CD4-positive, alpha-beta T cell treated with Interleukin-17A for 1 hour (primary cell): ENCODE measurements at places on chromosomes 7 and 10.

- no peak for DNase-seq
These were observed 117.9 kb downstream of the TEX36 start for GRCh38 chr10:125565046-125565445.

GRCh38 chr10:86162696-86163400 lies 203.7 kb downstream of the GRID1 start:
- DNase-seq, result no peak

DNA sequence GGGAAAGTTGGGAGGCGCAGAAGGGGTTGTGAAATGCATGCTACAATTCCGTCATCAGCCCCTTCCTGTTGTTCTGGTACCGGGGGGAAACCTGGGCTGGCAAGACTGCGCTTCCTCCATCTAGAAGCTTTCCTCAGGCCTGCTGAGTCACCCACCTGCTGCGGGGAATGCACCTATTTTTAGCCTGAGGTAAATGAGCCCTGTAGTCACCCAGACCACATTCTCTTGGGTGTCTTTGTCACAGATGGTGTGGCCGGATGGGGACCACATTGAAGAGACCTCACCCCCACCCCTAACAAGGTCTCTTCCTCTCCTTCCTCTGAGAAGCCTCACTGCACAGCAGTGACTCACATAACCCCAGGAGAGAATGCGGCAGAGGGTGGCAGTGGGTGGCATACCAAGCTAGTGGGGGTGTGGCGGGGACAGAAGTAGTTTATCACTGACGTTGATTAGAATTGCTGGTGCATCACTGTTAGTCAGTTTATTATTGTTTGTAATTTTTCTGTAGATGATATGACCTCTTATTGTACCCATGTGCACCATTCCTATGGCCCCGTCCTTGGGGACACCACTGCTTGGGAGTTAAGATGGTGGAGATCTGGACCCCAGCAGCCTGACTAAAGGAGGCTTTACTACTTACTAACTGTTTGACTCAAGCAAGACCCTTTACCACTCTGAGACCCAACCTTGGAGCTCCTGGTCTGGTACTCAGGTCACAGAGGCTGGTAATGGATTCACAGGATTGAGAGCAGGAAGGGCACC lies 83.0 kb upstream of the DUSP5 start:
- DNase-seq, result peak; percentile 94

DNA sequence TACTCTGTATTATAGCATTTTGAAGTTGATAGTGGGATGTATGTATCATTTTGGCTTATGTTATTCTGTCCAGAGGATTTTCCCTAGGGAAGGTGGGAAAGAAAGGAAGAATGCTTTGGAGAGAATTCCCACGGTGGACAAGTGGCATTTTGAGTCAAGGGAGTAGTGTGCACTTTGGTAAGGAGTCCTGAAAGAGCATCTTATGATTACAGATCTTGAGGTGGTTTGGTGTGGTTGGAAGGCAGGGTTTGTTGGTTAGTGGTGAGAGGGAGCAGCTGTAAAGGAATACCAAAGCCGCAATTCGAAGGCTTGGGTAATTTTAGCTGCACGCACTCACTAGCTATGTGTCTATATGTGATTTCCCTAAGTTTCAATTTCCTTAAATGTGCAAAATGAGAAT lies 16.1 kb downstream of the CCSER2 start:
- DNase-seq, result no peak

GRCh38 chr10:70312972-70313371 lies 29.2 kb upstream of the NPFFR1 start:
- no peak for DNase-seq

DNA sequence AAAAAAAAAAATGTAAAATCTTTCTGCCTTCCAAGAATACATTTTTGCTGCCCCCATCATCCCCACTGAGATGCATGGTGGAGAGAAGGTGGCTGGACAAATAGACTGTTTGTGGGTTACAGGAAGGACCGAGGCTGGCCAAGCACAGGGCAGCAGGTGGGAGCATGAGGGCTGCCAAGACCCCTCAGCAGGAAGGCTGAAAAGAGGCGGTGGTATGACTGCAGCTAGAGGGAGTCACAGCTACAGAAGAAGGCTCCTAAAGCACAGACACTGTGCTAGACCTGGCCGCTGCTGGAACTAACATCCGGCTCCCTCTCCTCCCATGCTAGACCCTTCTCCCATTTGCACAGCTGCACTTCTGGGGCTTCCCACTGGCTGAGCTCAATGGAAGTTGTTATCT lies 289.6 kb downstream of the TCERG1L start:
- no peak for DNase-seq

GRCh38 chr10:97754726-97755125 lies 17.1 kb downstream of the SFRP5 start:
- no peak for DNase-seq

DNA sequence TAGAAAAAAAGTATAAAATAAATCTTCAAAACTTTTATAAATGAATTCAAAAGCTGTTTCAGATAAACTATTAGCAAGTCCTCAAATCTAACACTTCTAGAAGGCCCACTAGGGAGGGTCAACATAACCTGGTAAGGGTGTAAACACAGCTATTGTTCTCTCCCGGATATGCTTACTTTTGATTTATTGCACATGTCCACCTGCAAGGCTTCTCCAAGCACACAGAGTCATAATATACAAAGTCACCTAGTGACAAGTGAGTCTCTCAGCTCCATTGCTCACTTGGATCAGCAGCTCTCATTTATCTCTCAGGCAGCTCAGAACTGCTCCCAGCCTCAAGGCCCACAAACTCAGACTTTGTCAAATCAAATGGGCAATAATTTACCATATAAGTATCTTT lies 44.0 kb upstream of the COL1A2 start:
- no peak for DNase-seq

- DNase-seq, result no peak
These were observed 272.1 kb downstream of the GATA3 start for GRCh38 chr10:8326396-8327139.

GRCh38 chr7:27344471-27344870 lies 101.9 kb downstream of the EVX1 start:
- no peak for DNase-seq

DNA sequence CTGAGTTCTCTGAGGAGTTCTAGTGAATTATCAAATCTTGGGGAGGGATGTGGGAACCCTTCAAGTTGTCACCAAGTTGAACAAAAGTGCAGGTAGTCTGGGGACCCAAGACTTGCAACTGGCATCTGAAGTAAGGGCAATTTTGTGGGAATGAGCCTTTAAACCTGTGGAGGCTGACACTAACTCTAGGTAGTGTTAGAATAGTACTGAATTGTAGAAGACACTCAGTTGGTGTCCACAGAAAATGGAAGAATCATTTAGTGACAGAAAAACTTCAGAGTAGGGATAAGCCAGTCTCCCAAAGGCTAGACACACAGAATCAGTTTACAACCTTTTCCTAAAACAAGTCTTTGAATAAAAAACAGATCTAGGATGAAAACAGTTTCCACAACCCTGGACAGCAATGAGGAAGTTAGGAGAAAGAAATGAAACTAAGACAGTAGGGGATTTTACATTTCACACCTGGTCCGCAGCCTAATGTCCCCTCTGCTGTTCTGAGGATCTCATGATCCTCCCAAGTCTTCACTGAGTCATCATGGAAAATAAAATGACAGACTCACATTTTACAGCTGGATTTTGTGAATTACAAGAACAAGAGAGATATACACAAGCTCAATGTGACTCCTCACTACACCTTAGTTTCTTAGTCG lies 23.0 kb upstream of the ING3 start:
- DNase-seq, result no peak

- no peak for DNase-seq
These were observed 667.1 kb downstream of the INHBA start for GRCh38 chr7:41035794-41036193.

- no peak for DNase-seq
These were observed 1061.4 kb downstream of the TYW1 start for GRCh38 chr7:68058014-68058413.

DNA sequence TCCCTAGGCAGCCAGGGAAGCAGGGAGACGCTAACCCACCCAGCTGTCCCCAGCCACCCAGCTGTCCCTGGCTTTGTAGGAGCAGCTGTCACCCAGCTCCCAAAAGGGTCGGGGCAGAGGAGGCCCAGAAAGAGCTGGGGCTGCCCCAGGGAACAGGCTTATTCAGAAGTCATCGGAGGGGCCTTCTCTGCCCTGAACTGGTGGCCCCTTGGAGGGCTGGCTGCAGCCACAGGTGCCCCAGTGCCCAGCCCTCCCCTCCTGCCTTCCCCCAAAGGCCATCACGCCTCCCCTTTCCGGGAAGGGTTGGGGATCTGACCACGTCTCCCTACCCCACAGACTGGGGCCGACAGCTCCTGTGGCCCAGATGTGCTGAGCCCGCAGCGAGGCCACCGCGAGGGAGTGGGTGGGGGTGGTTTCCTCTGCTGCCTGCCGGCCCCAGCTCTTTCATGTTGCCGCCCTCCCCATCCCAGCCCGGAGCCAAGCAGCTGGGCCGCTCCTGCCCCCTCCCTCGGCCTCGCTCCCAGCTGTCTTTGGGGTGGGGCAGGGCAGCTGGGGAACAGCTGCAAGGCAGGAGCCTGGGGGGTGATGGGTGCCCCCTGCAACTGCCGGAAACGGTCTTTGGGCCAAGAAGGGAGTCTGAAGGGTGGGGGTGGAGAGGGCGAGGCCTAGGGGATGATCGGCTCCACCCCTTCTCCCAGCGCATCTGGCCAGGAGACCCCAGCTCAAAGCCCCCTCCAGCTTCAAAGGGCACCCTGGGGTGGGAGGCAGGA lies 16.8 kb downstream of the TRIM8 start:
- peak; percentile 68 for DNase-seq

DNA sequence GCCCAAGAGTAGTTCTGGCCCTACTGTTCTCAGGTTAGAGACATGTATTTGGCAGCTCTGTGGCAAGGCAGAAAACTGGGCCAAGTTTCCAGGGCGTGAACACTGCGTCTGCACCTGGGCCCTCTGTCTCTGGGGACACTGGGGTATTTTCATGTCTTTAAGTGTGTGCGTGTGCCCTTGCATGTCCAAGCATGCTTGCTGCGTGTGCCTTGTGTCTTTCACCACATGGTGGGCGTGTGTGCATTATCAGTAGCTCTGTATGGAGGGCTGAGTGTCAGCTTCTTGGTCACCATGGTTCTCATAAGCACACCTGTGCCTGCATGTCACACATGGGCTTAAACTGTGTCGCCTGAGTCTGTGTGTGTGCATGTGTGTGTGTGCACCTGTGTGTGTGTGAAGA lies 69.3 kb downstream of the HIPK2 start:
- no peak for DNase-seq

- DNase-seq, result peak; percentile 59
These were observed 58.0 kb upstream of the STRIP2 start for GRCh38 chr7:129376076-129376777.

GRCh38 chr7:150964593-150965111 lies 13.5 kb downstream of the KCNH2 start:
- DNase-seq, result no peak

- DNase-seq, result no peak
These were observed 268.7 kb downstream of the CELF2 start for GRCh38 chr10:11286261-11286852.

DNA sequence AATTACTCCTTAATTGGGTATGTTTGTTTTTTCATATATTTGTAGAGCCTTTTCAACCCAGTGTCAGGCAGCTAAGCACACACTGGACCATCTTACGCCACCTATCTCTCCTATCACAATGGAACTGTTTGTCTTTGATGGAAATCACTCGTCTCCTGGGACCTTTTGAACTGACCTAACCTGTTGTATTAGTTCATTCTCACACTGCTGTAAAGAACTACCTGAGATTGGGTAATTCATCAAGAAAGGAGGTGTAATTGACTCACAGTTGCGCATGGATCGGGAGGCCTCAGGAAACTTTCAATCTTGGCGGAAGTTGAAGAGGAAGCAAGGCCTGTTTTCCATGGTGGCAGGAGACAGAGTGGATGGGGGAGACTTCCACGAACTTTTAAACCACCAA lies 182.0 kb downstream of the TCERG1L start:
- no peak for DNase-seq

DNA sequence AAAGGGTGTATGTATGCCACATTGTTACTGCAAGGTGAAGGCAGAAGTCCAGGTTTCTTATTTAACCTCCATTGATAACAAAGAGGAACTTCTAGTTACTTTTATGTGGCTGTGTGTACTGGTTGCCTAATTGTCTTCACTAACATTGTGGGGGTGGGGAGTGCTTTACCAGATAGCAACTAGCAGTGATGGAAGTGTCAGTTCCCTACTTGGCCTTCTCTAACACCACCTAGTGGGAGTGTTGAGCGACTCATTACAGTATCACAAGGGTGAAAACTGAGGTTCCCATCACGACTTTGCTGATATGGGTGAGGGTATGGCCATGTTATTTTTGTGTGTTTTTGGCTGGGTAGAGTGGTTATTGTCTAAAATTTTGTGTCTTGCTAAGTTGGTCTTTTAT lies 274.4 kb downstream of the THSD7A start:
- DNase-seq, result no peak

- no peak for DNase-seq
These were observed 125.9 kb upstream of the HPS1 start for GRCh38 chr10:98572594-98572993.

DNA sequence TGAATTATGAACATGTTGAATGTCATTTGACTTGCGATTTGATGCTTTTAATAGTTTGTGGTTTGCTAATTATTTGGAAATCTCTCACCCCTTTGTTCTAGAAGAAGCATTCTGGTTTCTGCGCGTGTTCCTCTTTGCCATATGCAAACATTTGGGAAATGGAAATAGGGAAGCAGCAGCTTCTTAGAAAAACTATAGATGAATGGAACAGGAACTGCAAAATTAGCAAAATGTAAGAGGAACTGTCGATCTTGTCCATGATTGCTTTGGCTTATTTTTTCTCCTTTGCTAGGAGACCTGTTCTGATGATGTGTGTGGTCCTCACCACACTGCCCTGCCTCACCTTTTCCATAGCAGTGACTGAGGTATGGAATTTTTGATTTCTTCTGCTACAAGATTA lies 19.0 kb downstream of the TMEM236 start:
- DNase-seq, result no peak

GRCh38 chr7:84372155-84372621 lies 177.6 kb upstream of the SEMA3A start:
- no peak for DNase-seq

- DNase-seq, result no peak
These were observed 177.0 kb upstream of the KMT2E start for GRCh38 chr7:104836976-104837375.
